Neuronal stem cell (in vitro differentiated cells): ENCODE measurements at places on chromosomes 13 and 19.

DNA sequence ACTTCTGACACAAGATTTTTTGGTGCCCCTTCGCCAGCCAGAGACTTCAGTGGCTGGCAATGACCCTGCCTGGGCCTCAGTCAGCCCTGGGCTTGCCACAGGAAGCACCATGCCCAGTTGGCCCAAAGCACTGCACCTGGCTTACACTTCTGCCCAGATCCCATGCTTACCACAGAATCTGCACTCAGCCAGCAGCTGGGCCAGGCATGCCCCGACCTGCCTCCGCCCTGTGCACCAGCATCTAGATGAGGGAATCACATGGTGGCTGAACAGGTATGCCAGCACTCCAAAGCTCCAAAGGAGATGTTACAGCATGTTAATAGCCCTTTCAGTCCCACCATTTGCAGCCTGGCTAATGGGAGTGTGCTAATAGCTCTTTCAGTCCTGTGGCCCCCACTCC, 690.9 kb downstream of the SLITRK6 start:
- DNase-seq = no peak

GRCh38 chr13:111265006-111265700, 55.3 kb upstream of the TEX29 start:
- no peak for DNase-seq

- no peak for DNase-seq
Observed at GRCh38 chr19:12792051-12792852, 966 bp downstream of the JUNB start.

DNA sequence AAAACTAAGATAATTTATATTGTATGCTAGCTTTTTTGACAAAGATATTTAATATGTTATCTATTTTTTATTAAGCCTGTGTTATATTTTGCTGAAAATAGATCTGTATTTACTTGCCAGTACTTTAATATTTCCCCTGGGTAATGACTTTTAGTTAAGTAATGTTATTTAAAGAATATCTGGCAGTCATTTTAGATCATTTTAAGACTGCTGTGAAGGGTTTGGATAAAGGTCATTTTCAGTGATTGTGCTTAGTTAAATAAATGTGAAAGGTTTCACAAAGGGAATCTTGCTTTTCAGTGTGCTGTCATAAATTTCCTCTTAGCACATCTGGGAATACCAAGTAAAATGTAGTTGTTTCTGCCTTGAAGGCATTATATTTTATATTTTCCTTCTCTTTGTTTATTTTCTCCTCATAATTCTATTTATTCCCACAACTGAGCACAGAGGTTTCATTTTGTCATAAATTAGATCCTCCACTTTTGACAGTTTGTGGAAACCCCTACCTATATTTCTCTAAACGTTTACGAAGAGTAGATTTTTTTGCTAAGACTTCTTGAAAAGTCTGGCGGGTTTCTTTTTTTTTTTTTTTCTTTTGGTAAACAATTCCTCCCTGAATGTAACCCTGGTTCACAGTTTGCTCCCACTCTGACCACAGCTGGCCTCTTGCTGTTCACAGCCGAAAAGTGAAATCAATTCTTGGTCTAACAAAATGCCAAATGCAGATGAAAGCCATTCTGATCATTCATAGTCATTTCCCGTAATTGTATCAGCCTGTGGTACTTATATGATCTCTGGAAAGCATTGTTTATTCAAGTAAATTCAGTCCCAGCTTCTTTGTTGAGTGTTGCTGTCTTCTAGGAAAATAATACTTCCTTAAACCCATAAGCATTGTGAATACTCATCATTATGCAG, 87.8 kb downstream of the MAB21L1 start:
- DNase-seq = peak; percentile 2

DNA sequence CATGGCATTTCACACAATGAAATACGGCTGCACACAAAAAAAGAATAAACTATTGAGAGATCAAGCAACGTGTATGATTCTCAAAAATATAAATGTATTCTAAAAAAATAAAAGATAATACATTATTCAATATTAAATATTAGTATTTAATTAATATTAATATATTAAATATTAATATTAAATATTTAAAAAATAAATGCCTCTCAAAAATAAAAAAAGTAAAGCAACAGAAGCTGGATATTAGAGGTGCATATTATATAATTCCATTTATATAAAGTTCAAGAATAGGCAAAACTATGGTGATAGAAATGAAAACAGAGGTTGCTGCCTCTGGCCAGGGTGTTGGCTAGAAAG, 57.1 kb downstream of the GADD45B start:
- no peak for DNase-seq
